ENCODE measurements at places on chromosomes 3 and 15.
A peak's percentile ranks its signal among the peaks of the same experiment; 100 is the strongest.

GRCh38 chr3:57048052-57048671 lies 12.3 kb upstream of the SPATA12 start:
- no peak for DNase-seq

- no peak for DNase-seq
These were observed 348.3 kb upstream of the TMCO5A start for GRCh38 chr15:37586011-37586583.

GRCh38 chr15:90142216-90143165 lies 40.2 kb upstream of the IDH2 start:
- peak; percentile 23 for DNase-seq

GRCh38 chr15:59457103-59457502 lies 19.1 kb downstream of the FAM81A start:
- DNase-seq: no peak

DNA sequence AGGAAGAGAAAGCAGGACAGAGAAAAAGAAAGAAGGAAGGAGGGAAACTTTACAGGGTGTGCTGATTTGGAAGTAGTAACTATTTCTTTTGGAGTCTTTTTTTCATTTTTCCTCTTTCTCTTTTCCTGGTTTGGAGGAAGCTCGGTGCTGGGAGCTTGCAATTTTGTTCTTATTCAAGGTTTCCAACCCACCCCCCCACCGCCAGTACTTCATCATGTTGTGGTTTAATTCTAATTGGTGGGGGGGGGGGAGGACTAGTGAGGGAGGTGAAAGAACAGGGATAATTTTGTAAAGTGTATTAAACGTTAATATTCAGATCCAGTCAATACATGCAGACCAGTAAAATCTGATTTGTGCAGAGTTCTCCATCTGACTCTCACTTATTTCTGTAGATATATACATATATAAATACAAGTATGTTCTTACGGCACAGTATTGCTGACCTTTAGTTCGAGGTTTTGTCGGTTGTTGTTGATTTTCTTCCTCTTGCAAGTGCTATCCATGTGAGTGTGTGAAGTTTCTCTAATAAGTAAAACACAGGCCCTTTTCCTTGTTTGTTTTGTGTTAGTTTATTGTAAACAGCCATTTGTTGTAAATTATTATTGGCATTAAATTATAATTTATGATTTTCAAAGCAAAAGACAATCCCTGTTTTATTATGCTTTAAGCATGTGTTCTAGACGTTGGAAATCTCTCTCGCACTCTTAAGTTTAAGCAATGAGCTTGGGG lies 9.3 kb downstream of the NR2F2 start:
- DNase-seq: no peak

DNA sequence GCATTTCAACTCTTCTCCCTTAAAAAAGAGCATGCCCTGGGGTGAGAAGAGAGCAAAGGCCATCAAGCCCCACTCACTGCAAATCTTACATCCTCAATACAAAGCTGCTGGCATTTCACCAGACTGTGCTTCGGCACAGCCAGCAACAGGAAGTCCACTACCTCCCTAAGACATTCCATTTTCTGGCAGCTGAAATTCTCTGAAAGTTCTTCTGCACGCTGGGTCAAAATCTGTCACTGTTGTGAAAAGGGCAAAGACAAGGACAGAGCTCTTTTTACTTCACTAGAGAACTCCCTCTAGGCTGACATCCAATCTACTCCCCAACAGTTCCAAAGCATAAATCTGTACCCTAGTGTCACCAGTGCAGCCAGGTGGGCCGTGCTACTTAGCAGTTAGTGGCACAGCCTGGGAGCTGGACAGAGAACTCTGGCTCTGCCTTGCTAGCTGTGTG lies 6.3 kb downstream of the MTMR10 start:
- no peak for DNase-seq

- no peak for DNase-seq
These were observed 23.6 kb upstream of the LRRC34 start for GRCh38 chr3:169836078-169836941.

GRCh38 chr3:120393243-120393642 lies 44.1 kb upstream of the LRRC58 start:
- no peak for DNase-seq

GRCh38 chr3:159848348-159849118 lies 140.1 kb upstream of the IL12A start:
- no peak for DNase-seq

GRCh38 chr15:49115062-49115461 lies 40.3 kb downstream of the COPS2 start:
- no peak for DNase-seq

DNA sequence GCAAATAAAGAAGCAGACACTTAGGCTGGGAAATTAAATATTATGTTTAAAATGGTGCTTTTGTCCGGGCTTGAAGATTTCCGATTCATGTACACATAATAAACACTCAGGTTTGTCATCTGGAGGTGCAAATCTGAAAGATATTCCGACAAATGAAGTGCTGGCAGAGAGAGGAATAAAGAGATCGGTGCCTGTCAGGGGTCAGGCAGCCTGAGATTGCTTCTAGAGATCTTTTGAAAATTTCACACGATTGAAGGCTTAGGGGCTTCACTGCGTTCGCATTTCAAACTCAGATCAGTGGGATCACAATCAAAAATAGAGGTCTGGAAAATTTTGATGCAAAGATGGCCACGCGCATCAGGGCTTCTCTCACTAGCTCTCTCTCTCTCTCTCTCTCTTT lies 33.2 kb downstream of the NR2F2 start:
- DNase-seq: no peak

DNA sequence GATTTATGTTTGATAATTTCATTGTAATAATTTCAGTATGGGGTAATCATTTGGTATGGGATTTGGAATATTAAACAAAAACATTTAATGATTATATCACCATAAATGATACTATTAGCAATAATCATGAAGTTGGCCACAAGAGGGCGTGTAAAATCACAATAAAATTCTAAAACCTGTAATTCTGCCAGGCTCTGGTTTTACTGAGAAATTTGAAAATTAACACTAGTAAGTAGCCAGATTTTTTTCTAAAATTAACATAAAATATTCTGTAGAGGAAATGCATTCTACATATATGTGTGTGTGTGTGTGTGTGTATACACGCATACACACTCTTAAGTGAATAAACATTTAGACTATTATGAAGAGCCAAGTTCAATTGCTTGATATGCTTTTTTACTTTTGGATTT lies 40.5 kb downstream of the FEZF2 start:
- no peak for DNase-seq

DNA sequence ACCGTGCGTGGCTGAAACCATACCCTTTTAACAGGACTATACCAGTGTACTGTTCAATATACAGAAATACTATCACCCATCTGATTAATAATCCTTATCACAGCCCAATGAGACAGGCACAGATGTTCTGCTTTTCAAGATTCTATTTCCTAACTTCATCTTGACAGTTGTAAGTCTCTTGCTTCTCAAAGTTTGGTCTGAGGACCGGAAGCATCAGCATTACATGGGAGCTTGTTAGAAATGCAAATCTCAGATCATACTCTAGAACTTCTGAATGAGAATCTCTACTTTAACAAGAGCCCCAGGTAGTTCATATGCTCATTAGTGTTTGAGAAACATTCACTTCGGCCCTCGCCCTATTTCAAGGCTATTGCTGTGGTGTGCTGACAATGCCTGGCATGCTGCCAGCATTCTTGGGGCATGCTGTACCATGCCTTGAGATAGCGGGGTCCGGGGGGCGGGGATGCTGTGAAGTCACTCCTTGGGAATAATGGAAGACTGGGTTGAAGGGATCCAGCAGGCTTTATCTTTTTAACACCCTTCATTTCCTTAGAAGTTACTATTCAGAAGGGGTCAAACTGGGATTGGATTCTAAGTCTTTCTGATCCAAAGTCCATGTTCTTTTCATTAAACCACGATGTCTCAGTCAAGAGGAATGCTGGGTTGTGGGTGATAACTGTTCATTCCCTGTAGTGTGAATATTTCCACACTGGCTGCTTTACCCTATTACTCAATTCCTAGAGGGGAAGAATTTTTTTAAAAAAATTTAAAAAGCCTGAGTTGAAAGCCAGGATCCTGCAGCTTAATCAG lies 194.7 kb downstream of the LPP start:
- DNase-seq: no peak

DNA sequence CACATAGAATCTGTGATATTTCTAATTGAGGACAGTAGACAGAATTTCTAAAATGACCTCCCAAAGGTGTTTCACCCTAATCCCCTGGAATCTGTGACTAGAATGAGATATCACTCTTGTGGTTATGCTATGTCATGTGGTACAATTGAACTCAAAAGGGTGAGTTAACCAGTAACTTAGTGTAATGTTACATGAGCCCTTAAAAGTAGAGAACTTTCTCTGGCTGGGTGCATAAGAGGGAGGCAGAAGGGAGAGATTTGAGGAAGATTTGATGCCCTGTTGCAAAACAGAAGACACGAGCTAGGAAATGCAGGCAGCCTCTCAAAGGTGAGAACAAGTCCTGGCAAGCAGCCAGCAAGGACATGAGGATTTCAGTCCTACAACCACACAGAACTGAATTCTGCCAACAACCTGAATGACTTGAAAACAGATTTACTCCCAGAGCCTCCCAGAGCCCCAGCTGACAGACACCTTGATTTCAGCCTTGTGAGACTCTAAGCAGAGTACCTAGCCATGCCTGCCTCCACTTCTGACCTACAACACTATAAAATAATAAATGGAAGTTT lies 160.3 kb downstream of the MTHFS start:
- no peak for DNase-seq

DNA sequence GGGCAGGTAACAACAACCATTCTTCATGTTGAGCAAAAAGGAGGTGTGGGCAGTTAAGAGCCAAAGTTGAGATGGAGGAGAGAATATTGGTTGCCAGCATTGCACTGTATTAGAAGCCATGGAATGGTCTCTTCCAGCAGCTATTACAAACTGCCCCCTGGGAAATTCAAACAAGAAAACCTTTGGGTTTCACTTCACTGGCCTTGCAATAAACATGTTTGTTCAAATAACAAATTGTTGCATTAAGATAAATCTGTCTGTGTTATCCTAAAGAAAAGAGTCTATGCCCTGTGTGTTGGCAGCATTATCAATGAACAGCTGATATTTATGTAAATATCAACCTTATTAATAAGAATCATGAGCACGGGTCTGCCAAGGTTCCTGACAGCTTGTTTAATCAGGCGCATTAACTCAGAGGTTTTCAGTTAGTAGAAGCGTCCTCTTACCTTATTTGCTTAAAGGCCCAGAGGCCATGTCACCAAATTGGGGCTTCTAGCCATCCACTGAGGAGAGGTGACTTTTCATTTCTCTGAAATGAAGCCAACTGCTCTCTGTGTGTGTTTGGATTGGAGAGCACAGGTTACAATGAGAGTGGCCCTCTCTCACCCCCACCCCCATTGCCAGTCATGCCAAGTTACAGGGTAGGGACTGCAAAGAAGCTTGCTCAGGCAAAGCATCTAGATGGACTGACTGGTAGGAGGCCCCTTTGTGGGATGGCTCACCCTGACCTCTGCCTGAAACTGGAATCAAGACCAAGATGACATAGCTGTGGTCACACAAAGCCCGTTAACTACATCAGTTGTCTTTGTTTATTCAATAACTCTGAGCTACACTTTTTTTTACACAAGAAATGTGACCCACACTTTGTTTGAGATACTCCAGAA lies 10.5 kb downstream of the FILIP1L start:
- no peak for DNase-seq

DNA sequence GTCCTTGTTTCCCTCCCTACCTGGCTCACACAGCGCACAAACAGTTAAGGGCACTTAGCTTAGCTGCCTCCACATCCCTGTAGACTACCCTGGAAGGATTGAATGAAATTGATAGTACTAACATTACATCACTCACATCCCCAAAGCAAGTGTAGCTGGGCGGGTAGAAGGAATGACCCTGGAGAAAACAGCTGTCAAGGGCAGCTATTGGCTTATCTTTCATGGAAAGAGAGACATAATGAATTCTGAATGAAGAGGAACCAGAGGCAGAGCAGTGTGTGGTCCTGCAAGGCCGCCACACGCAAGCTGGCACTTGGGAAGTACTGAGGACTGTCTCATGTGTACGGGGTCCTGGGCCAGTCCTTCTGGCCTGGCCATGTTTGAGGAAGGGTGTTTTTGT lies 369.6 kb upstream of the RGMA start:
- no peak for DNase-seq

DNA sequence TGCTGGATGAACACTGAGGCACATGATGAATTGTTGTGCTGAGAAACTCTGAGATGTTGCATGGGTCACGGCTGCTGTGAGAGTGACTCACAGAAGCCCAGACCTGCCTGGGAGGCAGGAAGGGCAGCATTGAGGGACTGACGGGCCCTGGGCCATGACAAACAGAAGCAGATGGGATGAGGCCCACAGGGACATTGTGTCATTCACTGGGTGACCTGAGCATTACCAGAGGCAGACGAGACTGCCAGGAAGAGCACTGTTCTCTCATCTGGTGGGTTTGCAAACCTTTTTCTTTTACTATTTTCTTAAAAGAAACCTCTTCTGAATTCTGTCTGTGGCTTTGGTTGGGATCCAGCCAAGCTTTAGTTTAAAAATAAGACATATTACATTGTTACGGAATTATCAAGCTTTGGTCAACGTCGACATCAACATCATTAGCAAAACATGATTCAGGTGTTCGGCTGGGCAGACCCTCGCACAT lies 67.8 kb downstream of the BDH1 start:
- DNase-seq: no peak

GRCh38 chr3:23114432-23114831 lies 88.7 kb upstream of the UBE2E2 start:
- no peak for DNase-seq

GRCh38 chr3:169759256-169759655 lies 5.6 kb downstream of the TERC start:
- DNase-seq: no peak

DNA sequence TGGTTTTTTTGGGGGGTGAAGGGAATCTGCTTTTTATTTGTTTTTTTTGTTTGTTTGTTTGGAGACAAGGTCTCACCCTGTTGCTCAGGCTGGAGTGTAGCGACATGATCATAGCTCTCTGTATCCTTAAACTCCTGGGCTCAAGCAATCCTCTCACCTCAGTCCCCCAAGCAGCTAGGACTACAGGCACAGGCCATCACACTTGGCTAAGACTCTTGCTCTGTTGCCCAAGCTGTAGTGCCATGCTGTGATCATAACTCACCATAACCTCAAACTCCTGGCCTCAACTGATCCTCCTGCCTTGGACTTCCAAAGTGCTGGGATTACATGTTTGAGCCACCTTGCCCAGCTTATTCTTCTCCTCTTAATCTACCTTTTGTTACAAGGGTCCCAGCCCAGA lies 31.8 kb downstream of the GPR176 start:
- DNase-seq: no peak

- no peak for DNase-seq
These were observed 88.3 kb upstream of the CLSTN2 start for GRCh38 chr3:139846729-139847128.

DNA sequence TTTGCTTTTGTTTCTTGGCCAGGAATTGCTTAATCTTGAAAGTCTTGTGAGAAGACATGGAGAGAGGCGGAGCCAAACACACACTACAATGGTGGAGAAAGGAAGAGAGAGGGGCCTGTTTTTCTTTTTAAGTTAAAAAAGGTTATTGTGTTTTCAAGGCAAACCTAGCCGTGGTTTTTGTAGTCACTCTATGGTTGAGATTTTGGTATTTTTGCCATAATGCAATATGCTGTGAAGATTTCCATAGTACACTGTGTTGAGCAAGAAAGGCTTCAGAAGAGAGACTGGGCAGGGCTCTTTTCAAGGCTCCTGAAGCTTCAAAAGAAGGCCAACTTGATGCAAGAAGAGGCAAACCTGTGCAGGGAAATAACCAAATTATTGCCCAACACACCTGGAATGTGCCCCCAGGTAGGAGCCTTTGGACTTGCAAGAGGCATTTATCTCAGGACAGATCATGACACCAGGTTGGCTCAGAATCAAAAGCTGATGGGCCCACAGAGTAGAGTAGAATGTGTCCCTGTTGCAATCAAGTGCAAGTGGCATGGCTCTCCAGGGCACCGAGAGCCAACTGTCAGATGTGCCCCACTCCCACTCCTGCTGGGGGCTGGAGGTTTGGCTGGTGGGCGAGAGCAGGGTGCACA lies 22.1 kb downstream of the AMOTL2 start:
- DNase-seq: no peak

Data from stimulated activated CD4-positive, alpha-beta T cell treated with anti-CD3 and anti-CD28 coated beads, TNF-alpha, amount 100 ng/mL, for 4 hours (primary cell).